ENCODE measurements at places on chromosomes 4 and X.

DNA sequence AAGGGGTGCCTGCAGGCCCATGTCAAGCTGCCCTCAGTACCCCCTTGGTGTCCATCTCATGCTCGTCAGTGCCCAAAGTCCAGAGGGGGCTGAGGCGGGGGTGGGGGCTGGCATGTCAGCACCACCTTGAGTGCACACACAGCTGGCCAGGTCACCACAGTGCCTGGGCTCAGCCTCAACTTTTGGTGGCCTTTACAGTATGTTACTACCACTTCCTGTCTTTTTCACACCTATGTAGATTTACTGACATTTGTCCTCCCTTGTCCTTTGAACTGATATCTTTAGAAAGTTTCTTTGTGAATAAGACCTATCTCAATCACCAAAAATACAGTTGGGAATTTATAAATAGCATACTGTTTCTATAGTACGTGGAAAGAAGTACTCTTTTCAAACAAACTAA is 58.7 kb upstream of the NPNT start:
- no peak for DNase-seq

DNA sequence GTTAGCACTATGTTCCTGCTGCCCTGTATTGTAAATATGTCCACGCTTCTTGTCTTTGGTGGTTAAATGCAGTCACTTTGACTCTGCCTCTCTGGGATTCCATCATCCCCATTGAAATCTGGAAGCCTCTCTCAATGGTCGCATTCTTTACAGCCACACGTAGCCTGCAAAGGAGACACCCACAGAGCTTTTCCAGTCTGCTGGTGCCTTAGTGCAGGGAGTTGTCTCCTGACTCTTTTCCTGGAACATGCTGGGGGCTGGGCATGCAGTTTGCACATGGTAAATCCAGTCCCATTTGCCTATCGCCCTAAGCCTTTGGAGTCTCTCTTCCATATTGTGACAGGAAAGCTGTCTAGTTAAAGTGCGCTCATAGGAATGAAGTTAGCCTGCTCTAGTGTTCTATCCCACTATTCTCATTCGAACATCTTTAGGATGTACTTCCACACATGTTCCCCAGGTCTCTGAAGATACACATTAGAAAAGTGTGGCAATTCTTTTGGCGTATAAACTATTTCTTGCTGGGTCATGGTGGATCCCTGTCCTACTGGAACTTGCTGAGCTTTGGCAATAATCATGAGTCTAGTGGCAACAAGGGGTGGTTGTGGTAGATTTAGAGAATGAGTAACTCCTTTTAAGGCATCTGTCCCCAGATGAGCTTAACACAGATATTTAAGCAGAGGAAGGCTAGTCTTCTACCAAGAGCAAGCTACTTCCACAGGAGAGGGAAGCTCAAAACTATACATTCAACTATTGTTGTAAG is 33.7 kb downstream of the COQ2 start:
- no peak for DNase-seq

DNA sequence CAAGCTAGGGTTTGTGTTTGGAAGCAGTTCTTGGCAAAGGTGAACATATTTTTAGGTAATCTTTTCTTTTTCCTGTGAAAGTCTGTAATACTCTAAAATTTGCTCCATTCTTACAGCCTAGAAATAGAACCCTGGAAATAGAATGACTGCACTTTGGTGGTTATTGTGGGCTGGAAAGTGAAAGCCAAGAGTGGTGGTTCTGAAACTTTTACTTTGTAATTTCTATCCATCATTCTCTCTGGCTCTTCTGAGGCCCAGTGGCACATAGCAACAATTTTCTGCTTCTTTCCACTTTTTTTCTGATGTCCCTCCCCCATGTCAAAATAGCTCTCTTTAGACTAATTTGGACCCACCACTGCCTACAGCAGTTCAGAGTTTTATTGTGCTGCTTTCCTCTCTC is 300.4 kb upstream of the RPS6KA3 start:
- DNase-seq, result no peak

- no peak for DNase-seq
Measured at GRCh38 chr4:36213977-36214376, 30.3 kb downstream of the ARAP2 start.

- DNase-seq, result no peak
Measured at GRCh38 chrX:135522878-135523693, 2.6 kb downstream of the INTS6L start.

DNA sequence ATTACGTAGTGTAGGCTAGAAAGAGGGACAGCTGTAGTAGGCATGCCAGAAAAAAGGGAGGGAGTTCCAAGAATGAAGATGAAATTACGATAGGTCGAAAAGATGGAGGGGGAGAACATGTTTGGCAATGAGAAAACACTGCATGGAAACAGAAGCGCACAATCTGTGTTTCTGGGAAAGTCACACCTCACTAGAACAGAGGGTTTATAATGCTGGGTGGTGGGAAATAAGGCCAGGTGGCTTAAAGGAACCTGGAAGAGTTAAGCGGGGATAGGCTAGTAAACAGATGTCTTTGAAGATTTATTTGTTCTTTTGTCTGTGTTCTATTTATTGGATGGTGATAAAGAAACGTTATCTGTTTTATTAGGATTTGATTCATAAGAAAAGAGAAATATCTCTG is 29.1 kb downstream of the TRAPPC11 start:
- DNase-seq, result no peak

GRCh38 chr4:172141025-172141424 is 327.8 kb downstream of the GALNTL6 start:
- no peak for DNase-seq

DNA sequence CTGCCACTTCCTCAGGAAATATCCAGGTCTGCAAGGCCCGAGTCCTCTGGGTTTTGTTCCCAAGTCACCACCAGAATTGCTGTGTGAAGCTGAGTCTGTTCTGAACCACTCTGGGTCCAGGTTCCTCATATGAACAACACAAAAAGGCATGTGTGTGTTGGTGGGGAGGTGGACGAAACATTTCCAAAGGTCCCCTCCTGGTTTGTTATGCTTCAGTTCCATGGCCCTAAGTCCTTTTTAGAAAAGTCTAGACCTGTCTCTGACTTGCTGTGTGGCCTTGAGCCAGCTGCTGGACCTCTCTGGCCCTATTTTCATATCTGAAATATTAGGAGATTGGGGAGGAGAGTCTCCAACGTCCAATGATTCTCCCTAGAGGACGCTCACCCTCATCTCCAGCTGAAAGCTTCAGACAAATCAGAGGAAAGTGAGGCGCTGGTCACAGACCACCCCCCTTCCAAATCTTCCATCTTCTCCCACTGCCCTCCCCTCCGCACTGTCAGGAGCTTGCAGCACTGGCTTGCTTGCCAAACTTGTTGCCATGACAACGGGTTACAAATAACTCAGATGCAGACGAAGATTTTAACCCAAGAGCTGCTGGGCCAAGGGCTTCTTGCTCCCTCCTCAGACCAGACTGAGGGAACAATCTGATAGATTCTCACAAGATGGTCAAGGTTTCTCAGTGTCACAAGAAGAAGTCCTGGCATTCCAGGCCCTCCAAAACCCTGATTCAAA is 64.5 kb downstream of the SMC1A start:
- no peak for DNase-seq

- no peak for DNase-seq
Measured at GRCh38 chr4:128527946-128528576, 240.4 kb upstream of the PGRMC2 start.

DNA sequence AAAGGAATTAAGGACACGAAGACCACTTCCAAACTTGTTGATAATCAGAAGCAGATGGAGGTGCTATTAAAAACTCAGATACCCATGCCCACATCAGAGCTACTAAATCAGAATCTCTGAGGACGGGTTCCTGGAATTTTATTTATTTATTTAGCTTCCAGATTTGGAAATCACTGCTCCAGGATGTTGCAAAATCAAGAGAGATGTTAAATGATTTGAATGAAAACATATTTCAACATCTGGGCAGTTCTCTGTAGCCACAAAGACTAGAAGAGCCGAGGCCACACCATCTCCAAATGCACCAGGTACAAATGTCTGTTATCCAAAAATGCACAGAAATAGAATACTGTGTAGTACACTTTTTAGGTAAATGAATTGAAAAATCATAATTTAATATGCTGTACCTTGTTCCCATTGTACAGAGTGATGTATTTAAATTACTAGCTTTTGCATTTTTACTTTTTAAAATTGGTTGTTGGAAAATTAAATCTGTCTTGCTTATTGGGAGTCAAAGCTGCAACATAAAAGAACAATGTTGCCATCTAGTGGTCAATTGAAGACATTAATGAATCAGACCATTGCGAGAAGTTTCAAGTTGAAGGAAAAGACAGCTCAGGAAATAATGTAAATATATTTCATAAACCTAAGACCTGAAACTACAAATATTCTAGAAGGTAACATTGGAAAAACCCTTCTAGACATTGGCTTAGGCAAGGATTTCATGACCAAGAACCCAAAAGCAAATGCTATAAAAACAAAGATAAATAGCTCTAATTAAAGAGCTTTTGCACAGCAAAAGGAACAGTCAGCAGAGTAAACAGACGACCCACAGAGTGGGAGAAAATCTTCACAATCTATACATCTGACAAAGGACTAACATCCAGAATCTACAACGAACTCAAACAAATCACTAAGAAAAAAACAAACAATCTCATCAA is 151.3 kb upstream of the TTC29 start:
- no peak for DNase-seq

GRCh38 chr4:127772769-127773671 is 9.1 kb upstream of the HSPA4L start:
- DNase-seq, result no peak

GRCh38 chrX:63934791-63935190 is 149.8 kb upstream of the ARHGEF9 start:
- no peak for DNase-seq

GRCh38 chr4:7398788-7399439 is 35.8 kb downstream of the PSAPL1 start:
- no peak for DNase-seq

DNA sequence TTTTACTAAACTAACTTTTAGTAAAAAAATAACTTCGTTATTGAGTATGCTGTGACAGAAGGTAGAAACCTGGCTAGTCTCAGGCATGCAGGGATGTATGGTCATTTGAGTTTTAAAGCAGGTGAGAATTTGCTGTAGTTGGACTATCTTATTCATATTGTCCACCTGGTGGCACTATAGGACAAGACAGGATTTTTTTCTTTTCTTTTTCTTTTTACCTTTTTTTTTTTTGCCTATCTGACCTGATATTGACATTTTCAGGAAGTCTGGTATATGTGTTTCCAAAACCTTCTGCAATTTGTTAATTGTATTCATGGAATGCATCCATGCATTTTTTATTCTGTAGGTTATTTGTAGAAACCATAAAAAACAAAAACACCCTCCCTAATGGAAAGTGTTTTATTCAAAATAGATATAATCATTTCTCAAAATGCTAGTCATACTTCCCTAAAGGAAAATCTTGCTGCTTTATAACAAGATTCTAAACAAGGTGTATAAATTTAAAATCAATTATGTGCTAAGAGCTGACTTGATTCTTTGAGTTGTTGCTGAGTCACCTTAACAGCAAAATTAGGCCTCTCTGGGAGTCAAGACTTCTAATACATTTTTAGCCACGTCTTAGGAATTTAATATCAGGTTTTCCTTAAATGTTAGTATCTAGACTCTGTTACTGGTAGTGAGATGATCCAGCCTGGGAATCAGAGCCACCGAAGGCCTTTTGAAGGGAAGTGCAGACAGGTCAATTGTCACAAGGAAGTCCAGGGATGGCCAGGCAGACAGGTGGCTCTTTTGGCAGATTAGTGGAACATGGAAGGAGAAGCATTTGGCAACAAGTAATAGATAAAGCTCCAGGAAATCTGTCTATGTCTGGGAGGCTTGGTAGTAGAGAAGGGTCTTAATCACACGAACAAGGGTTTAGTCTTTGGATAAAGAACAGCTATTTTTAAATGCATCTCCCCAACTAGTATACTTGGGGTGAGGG is 201.3 kb upstream of the GNPDA2 start:
- no peak for DNase-seq

DNA sequence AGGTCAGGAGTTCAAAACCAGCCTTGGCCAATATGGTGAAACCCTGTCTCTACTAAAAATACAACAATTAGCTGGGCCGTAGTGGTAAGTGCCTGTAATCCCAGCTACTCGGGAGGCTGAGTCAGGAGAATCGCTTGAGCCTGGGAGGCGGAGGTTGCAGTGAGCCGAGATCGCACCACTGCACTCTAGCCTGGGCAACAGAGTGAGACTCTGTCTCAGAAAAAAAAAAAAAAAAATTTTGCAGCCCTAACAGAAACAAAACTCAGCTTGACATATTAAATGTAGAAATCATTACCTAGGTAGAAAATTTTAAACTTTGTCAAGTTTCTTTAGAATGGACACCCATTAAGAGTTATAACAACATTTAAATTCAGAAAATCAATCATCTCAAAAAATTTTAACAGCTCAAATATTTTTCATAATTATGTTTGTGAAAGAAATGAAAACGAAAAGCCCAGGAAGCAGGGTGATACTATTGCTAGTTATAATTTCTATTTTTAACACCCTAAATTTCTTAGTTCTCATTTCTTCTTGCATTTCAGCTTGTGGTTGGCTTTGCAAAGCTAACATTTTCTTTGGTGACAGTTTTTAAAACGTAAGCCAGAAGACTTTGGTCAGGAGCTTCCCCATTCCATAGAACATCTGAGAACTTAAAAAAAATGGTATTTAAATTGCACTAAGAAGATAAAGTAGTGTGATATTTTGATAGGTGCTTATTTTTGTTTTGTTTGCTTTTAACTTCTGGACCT is 33.3 kb upstream of the RBBP7 start:
- no peak for DNase-seq

- no peak for DNase-seq
Measured at GRCh38 chrX:107734646-107735045, 40.9 kb downstream of the TSC22D3 start.

DNA sequence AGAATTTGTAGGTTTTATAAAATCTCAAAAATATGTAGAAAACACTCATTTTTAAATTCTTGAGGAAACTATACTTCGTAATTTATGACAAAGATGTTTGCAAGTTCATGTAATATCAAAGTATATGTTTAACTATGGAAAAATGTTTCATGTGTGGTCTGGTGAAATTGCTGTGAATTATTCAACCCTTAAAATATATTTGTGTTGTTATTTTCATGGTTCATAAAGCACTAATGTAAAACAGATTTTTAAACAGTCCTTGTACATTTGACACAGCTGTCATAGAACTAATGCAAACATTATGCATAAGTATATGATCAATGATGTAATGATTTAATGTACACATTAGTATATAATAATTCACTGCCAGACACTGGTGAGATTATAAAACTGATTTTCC is 83.1 kb upstream of the ARSJ start:
- DNase-seq, result no peak

DNA sequence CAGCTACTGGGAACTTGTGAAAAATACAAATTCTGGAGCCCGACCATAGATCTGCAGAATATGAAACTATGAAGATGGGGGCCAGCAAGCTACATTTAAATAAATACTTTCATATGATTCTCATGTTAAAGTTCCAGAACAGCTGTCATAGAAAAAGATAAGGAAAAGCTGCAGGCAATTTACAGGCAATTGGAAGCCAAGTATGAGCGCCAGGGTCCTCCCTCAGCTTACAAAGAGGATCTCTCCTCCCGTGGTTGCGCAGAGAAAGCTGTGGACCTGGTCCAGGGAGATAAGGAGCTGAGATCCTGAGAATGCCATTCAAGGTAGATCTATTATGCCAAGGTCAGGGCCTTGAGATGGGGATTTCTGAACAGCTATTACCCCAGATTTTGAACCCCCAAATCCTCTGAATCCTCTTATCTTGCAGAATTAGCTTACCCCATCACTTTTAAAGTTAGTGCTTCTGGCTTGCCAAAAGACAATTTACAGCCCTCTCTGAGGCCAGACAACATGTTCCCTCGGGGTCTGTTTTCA is 25.6 kb upstream of the FRAS1 start:
- DNase-seq, result no peak

- DNase-seq, result no peak
Measured at GRCh38 chrX:85288992-85289723, 45.4 kb downstream of the ZNF711 start.

- no peak for DNase-seq
Measured at GRCh38 chrX:20594985-20595384, 328.3 kb upstream of the RPS6KA3 start.

Data from effector CD8-positive, alpha-beta T cell (primary cell).